Adrenal gland (tissue), 19 donors: ENCODE measurements at places on chromosomes 2 and 18. TPM values are rescaled to one million over a fixed set of nuclear protein-coding genes. Genes with fewer than 3 reads are reported as not detected.
A peak's percentile ranks its signal among the peaks of the same experiment; 100 is the strongest.

DNA sequence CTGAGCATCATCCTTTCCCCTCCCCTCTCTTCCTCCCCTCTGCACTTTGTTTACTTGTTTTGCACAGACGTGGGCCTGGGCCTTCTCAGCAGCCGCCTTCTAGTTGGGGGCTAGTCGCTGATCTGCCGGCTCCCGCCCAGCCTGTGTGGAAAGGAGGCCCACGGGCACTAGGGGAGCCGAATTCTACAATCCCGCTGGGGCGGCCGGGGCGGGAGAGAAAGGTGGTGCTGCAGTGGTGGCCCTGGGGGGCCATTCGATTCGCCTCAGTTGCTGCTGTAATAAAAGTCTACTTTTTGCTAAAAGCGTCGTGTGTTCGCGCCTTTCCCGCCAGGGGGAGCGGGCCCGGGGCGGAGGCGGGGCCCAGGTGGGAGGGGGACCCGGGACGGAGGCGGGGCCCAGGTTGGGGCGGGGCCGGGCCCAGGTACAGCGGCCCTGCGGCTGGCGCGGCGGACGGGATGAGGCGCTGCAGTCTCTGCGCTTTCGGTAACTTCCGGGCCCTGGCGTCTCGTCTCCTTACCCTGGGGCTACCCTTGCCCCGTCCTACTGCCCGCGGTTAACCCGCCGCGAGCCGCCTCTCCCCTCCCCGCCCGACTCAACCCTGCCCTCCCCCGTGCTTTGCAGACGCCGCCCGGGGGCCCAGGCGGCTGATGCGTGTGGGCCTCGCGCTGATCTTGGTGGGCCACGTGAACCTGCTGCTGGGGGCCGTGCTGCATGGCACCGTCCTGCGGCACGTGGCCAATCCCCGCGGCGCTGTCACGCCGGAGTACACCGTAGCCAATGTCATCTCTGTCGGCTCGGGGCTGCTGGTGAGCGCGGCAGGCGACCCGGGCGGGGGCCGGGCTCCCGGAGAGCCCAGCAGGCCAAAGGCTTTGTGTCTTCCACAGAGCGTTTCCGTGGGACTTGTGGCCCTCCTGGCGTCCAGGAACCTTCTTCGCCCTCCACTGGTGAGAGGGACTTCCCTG, at the start of gene KRTCAP3:
TSS of gene KRTCAP3 (plus strand) at position 424 of the 962 bp plus-strand sequence. CDS start at position 456, 32 bp downstream.
- DNase-seq: no peak
- no peaks in the 10 kb centered on the region for H3K27me3 ChIP-seq
- no peak within 1 kb of the TSS for H3K27ac ChIP-seq
- no peaks in the 10 kb centered on the region for H3K4me1 ChIP-seq

GRCh38 chr2:118672571-118673158, 174.8 kb downstream of the EN1 start:
- H3K4me3 ChIP-seq: no peak overlapping the region
- H3K27me3 ChIP-seq: no peaks in the 10 kb centered on the region

ARMC9 gene
- 22.0 TPM for polyA plus RNA-seq

- H3K4me1 ChIP-seq: no peaks in the 10 kb centered on the region
- H3K36me3 ChIP-seq: no peaks in the 10 kb centered on the region
- no peaks in the 10 kb centered on the region for H3K27me3 ChIP-seq
- no peak overlapping the region for H3K27ac ChIP-seq
These were observed 96.6 kb downstream of the CPO start for GRCh38 chr2:207035875-207036274.

DNA sequence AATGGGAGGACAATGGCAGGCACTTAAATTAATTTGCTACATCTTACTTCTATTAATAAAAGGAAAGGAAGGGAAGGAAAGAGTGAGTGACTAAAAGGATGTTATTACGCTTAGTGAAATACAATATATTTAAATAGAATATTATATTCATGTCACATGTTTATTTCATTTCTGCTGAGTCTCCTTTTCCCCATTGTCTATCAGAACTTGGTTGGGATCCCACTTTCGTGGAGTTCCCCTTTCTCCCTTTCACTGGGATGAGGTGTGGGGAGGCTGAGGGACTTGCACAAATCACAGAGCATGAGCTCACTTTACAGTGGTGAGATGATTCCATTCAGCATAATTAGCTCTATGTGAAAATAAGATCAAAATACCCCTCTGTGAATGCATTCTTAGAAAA, 730.6 kb downstream of the TSN start:
- DNase-seq: no peak
- H3K4me3 ChIP-seq: no peak overlapping the region
- no peaks in the 10 kb centered on the region for H3K4me1 ChIP-seq
- H3K27me3 ChIP-seq: no peaks in the 10 kb centered on the region
- no peaks in the 10 kb centered on the region for H3K36me3 ChIP-seq

RASGRP3 gene
- 8.2 TPM for polyA plus RNA-seq

DNA sequence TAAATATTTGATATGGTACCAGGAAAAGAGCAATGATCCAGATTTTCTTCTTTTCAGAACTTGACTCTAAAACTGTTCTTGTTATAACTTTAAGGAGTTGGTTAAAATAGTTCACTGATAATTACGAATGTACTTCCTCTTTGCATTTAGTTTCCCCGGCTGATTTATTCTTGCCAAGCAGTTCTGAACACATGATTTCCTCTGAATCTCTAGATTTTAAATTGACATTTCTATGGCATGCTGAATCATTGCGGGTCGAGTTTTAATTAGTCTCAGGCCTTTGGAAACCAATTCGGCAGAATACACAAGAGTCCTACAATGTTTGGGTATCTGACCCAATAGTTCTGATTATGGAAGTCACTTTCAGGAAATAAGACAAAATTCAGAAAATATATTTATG, 37.3 kb upstream of the DNAH7 start:
- H3K27ac ChIP-seq: no peak overlapping the region
- H3K4me1 ChIP-seq: no peaks in the 10 kb centered on the region
- no peak overlapping the region for H3K4me3 ChIP-seq
- no peak for DNase-seq
- no peaks in the 10 kb centered on the region for H3K36me3 ChIP-seq

- H3K4me3 ChIP-seq: no peak within 1 kb of the TSS
- peaks cover 19% of the 10 kb centered on the region for H3K27me3 ChIP-seq
- H3K36me3 ChIP-seq: peaks cover 6% of the 10 kb centered on the region
These were observed at the start of gene UCN for GRCh38 chr2:27308359-27308881. UCN (minus strand) TSS chr2:27308445; CDS start chr2:27307895, 550 bp downstream.

GRCh38 chr2:208266553-208266893, 468 bp downstream of the PIKFYVE start:
- H3K4me3 ChIP-seq: peak overlapping the region; percentile 81
- peaks cover 2% of the 10 kb centered on the region for H3K36me3 ChIP-seq
- no peaks in the 10 kb centered on the region for H3K27me3 ChIP-seq
- H3K27ac ChIP-seq: peak overlapping the region; percentile 97
- H3K4me1 ChIP-seq: peaks cover 21% of the 10 kb centered on the region
- no peak for DNase-seq

- H3K4me1 ChIP-seq: no peaks in the 10 kb centered on the region
- no peaks in the 10 kb centered on the region for H3K27me3 ChIP-seq
- H3K36me3 ChIP-seq: no peaks in the 10 kb centered on the region
- no peak for DNase-seq
- H3K4me3 ChIP-seq: no peak overlapping the region
These were observed 359.5 kb upstream of the ACVR2A start for GRCh38 chr2:147485210-147485851.

DNA sequence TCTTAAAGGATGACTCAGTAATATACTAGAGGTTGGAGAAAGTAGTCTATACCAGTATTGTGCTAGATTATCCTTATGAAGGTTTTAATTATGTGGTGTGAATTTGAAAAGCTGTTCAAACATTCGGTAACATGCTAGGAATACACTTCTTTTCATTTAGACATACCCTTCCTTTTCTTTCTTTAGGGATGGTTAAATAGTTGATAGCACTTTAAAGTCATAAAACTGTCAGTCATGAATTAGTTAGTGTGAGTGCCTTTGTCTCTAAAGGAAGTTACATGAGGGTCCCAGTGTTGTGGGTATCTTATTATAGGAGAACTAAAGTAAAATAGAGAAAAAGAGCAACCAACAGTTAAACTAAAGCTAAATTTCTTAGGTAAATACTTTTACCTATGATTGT, 149.3 kb downstream of the CSRNP3 start:
- no peak overlapping the region for H3K4me3 ChIP-seq
- H3K27ac ChIP-seq: no peak overlapping the region
- H3K4me1 ChIP-seq: no peaks in the 10 kb centered on the region
- no peaks in the 10 kb centered on the region for H3K27me3 ChIP-seq
- H3K36me3 ChIP-seq: no peaks in the 10 kb centered on the region

GRCh38 chr2:189151906-189152305, 27.7 kb downstream of the COL5A2 start:
- H3K27me3 ChIP-seq: no peaks in the 10 kb centered on the region
- H3K36me3 ChIP-seq: no peaks in the 10 kb centered on the region
- H3K4me3 ChIP-seq: no peak overlapping the region
- no peak for DNase-seq
- H3K27ac ChIP-seq: no peak overlapping the region
- no peaks in the 10 kb centered on the region for H3K4me1 ChIP-seq

- no peaks in the 10 kb centered on the region for H3K4me1 ChIP-seq
- peak overlapping the region; percentile 84 for H3K27ac ChIP-seq
- H3K36me3 ChIP-seq: no peaks in the 10 kb centered on the region
- no peak for DNase-seq
- no peak overlapping the region for H3K4me3 ChIP-seq
These were observed 31.4 kb downstream of the COLEC11 start for GRCh38 chr2:3626118-3626811.

GRCh38 chr2:45459860-45460259, 151.2 kb downstream of the SRBD1 start:
- H3K4me3 ChIP-seq: no peak overlapping the region
- no peaks in the 10 kb centered on the region for H3K27me3 ChIP-seq
- no peak for DNase-seq
- H3K4me1 ChIP-seq: peaks cover 19% of the 10 kb centered on the region
- H3K36me3 ChIP-seq: no peaks in the 10 kb centered on the region

FAM237A gene
- polyA plus RNA-seq: not detected

GRCh38 chr2:15591373-15591691, 336 bp upstream of the DDX1 start:
- no peaks in the 10 kb centered on the region for H3K36me3 ChIP-seq
- peaks cover 14% of the 10 kb centered on the region for H3K4me1 ChIP-seq
- H3K27ac ChIP-seq: peak overlapping the region; percentile 96
- no peaks in the 10 kb centered on the region for H3K27me3 ChIP-seq

ACMSD gene
- polyA plus RNA-seq: not detected

CFAP65 gene
- polyA plus RNA-seq: 0.05 TPM

GRCh38 chr18:68179811-68180210, 535.1 kb downstream of the TMX3 start:
- H3K4me1 ChIP-seq: no peaks in the 10 kb centered on the region
- no peak overlapping the region for H3K27ac ChIP-seq
- DNase-seq: no peak
- H3K4me3 ChIP-seq: no peak overlapping the region
- no peaks in the 10 kb centered on the region for H3K27me3 ChIP-seq

LOXL3 gene
- 11.2 TPM for polyA plus RNA-seq

CRYBA2 gene
- polyA plus RNA-seq: 7.2 TPM

- H3K36me3 ChIP-seq: no peaks in the 10 kb centered on the region
- H3K27me3 ChIP-seq: no peaks in the 10 kb centered on the region
- H3K27ac ChIP-seq: no peak overlapping the region
- no peak for DNase-seq
- no peak overlapping the region for H3K4me3 ChIP-seq
These were observed 9.8 kb downstream of the FBXO11 start for GRCh38 chr2:47896450-47896968.

TMEM178A gene
- polyA plus RNA-seq: 0.93 TPM

GRCh38 chr2:25700221-25700660, 26.9 kb upstream of the DTNB start:
- no peaks in the 10 kb centered on the region for H3K27me3 ChIP-seq
- no peak overlapping the region for H3K27ac ChIP-seq
- H3K4me1 ChIP-seq: no peaks in the 10 kb centered on the region
- H3K36me3 ChIP-seq: no peaks in the 10 kb centered on the region

ANKRD53 gene
- 5.1 TPM for polyA plus RNA-seq

GRCh38 chr2:160389875-160390274, 103.7 kb downstream of the RBMS1 start:
- peaks cover 57% of the 10 kb centered on the region for H3K4me1 ChIP-seq
- no peaks in the 10 kb centered on the region for H3K27me3 ChIP-seq
- H3K27ac ChIP-seq: no peak overlapping the region
- H3K36me3 ChIP-seq: no peaks in the 10 kb centered on the region
- no peak for DNase-seq
